ENCODE measurements at places on chromosomes 6 and 20.

- no peak for DNase-seq
These were observed 27.6 kb downstream of the BCKDHB start for GRCh38 chr6:80134065-80134464.

DNA sequence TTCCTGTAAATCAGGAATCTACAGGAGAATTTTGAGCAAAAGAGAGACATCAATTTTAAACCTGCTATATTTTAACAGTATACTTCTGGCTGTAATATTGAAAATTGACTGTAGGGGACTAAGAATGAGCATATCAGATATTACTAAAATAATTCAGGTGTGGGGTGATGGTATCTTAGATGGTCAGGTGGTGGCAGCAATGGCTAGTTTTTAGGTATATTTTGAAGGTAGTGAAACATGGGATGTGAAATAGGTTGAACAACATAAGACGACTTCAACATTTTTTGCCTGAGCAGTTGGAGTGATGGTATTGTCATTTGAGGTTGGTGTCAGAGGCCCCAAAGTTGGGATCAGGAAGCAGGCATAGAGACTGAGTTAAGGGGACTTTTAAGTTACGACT is 32.1 kb downstream of the FAM83B start:
- no peak for DNase-seq

GRCh38 chr6:53220605-53221004 is 72.0 kb upstream of the GCM1 start:
- DNase-seq: no peak

DNA sequence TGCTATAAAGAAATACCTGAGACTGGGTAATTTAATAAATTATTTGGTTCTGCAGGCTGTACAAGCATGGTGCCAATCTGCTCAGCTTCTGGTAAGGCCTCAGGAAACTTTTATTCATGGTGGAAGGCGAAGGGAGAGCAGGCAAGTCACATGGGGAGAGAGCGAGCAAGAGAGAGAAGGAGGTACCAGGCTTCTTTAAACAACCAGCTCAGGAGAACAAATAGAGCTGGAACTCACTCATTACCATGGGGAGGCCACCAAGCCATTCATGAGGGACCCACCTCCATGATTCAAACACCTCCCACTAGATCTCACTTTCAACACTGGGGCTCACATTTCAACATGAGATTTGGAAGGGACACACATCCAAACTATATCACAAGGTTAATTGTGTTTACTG is 44.9 kb upstream of the CRISP1 start:
- DNase-seq: no peak

Measured in CD4-positive, alpha-beta T cell treated with Interferon gamma for 1 hour (primary cell).